ENCODE measurements at places on chromosomes 6 and 20.

DNA sequence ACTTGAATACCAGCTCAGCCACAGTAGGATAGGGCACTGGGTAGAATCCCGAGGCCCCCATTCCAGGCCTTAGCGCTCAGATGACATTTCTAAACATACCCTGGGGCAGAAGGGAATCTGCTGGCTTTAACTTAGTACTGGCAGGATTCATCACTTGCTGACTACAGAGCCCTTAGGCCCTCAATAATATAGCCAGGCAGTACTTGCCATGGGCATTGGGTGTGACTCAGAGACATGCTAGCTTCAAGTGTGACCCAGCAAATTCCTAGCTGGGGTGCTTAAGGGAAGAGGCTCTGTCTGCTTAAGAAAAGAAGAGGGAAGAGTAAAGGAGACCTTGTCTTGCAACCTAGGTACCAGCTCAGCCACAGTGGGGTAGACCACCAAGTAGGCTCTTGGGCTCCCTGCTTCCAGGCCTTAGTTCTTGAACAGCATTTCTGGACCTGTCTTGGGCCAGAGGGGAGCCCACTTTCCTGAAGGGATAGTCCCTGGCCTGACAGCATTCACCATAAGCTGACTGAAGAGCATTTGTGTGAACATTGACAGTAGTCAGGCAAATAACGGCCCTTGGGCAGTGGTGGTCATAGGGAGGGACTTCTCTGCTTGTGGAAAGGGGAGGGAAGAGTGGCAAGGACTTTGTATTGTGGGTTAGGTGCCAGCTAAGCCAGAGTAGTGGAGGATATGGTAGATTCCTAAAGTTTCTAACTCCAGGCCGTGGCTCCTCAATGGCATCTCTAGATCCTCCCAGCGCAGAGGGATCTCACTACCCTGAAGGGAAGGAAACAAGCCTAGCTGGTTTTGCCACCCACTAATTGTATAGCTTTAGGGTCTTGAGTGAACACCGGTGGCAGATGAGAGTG is 48.5 kb upstream of the HACE1 start:
- peaks cover 55% of the 10 kb centered on the region for H3K27me3 ChIP-seq
- H3K4me1 ChIP-seq, result no peaks in the 10 kb centered on the region
- no peak overlapping the region for H3K27ac ChIP-seq
- H3K36me3 ChIP-seq, result peaks cover 1% of the 10 kb centered on the region
- DNase-seq, result no peak

- no peak overlapping the region for H3K4me3 ChIP-seq
- H3K27ac ChIP-seq, result no peak overlapping the region
- no peaks in the 10 kb centered on the region for H3K36me3 ChIP-seq
- no peaks in the 10 kb centered on the region for H3K27me3 ChIP-seq
Measured at GRCh38 chr20:22815603-22816315, 219.4 kb upstream of the SSTR4 start.

DNA sequence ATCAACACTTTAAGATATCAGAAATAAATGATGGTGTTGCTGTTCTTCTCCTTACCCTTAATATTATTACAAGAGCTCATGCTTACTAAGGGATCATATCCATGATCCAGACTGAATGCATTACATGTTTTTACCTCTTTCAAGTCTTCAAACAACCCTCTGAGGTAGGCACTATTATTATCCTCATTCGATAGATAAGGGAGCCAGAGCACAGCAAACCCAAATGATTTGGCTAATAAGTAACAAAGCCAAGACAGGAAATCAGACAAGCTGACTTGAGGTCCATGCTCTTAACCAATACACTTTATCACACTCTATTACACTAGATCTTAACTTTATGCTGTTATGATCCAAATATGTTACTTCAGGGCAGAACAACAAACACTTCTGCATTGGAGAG is 145.9 kb downstream of the RALGAPA2 start:
- no peak overlapping the region for H3K4me3 ChIP-seq
- peaks cover 12% of the 10 kb centered on the region for H3K36me3 ChIP-seq
- no peak overlapping the region for H3K27ac ChIP-seq
- no peaks in the 10 kb centered on the region for H3K4me1 ChIP-seq
- no peaks in the 10 kb centered on the region for H3K27me3 ChIP-seq

DNA sequence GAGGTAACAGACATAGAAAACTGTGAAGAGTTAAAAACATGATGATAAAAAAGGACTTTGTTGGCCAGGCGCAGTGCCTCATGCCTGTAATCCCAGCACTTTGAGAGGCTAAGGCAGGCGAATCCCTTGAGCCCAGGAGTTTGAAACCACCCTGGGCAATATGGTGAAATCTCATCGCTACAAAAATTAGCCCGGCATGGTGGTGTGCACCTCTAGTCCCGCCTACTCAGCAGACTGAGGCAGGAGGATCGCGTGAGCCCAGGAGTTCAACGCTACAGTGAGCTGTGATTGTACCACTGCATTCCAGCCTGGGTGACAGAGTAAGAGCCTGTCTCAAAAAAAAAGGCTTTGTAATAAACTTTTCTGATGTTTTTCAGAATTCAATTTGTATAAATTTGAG is 60.1 kb downstream of the GFOD1 start:
- no peak for DNase-seq
- no peaks in the 10 kb centered on the region for H3K27me3 ChIP-seq
- peaks cover 61% of the 10 kb centered on the region for H3K4me1 ChIP-seq
- peak overlapping the region; percentile 89 for H3K27ac ChIP-seq

- H3K27ac ChIP-seq, result peak overlapping the region; percentile 3
- DNase-seq, result peak; percentile 46
- H3K4me1 ChIP-seq, result peaks cover 58% of the 10 kb centered on the region
- no peaks in the 10 kb centered on the region for H3K27me3 ChIP-seq
- H3K4me3 ChIP-seq, result no peak overlapping the region
Measured at GRCh38 chr6:109458774-109459531, 3.4 kb upstream of the MICAL1 start.

DNA sequence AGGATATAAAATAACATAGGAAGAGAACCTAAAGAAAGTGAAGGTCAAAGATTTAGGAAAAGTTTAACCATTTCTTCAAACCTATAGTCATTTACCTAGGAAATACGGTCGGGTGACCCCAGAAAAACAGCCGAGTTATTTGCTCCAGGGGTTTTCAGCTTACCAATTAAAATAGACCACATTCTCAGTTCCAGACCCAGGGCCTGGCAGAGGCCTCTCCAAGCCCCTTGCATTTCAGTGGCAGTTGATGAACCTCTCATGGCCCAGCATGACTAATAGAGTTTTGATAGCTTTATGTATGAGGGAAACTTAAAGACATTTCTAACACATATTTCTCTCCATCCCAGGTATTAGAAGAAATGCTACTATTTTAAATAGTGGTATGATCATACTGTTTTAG is 113.5 kb downstream of the OGFRL1 start:
- peaks cover 26% of the 10 kb centered on the region for H3K27me3 ChIP-seq
- no peak overlapping the region for H3K4me3 ChIP-seq
- no peaks in the 10 kb centered on the region for H3K4me1 ChIP-seq
- H3K36me3 ChIP-seq, result peaks cover 3% of the 10 kb centered on the region
- no peak overlapping the region for H3K27ac ChIP-seq

- H3K4me3 ChIP-seq, result no peak overlapping the region
- H3K36me3 ChIP-seq, result no peaks in the 10 kb centered on the region
- DNase-seq, result peak; percentile 38
- H3K27me3 ChIP-seq, result peaks cover 19% of the 10 kb centered on the region
Measured at GRCh38 chr6:87139236-87139635, 16.1 kb upstream of the ZNF292 start.

DNA sequence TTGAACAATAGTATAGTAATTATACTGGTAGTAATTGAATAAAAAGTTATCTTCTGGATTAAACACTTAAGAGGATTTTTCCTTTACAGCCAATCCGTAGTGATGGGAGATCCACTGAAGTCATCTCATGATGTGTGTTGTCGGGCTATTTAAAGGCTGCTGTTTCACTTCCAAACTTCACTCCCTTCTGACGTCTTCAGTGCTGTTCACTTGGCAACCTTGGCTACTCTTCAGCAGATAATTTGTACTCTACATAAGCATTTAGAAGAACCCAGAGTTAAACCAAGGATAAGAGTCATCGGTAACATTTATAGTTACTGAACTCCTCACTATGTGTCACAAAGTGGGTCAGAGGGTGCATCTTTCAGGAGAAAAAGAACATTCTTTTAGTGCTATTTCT is 179.1 kb upstream of the EYA4 start:
- H3K36me3 ChIP-seq, result no peaks in the 10 kb centered on the region
- no peak overlapping the region for H3K27ac ChIP-seq
- no peak overlapping the region for H3K4me3 ChIP-seq
- no peaks in the 10 kb centered on the region for H3K27me3 ChIP-seq

DNA sequence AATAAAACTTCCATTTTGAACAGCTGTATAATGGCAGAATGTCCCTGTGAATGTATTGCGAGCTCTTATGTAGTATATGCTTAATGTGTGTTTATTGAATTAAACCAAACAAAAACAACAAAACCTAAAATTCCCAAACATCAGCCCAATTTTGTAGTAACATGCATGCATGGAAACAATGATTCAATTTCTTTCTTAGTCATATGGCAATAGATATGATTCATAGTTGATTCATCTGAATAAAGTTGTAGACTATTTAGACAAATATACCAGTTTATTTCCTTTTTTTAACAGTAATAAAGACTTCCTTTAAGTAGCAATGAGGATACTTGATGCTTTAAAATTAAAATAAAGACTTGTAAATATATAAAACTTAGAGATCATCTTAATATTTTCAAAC is 670.6 kb downstream of the CD109 start:
- H3K4me1 ChIP-seq, result no peaks in the 10 kb centered on the region
- DNase-seq, result no peak
- no peak overlapping the region for H3K4me3 ChIP-seq

GRCh38 chr20:37999526-38000263 is 33.6 kb downstream of the TTI1 start:
- H3K27ac ChIP-seq, result no peak overlapping the region
- H3K36me3 ChIP-seq, result peaks cover 51% of the 10 kb centered on the region
- H3K27me3 ChIP-seq, result no peaks in the 10 kb centered on the region
- no peak overlapping the region for H3K4me3 ChIP-seq
- H3K4me1 ChIP-seq, result no peaks in the 10 kb centered on the region

- no peak for DNase-seq
- peaks cover 59% of the 10 kb centered on the region for H3K27me3 ChIP-seq
- no peak overlapping the region for H3K27ac ChIP-seq
- no peaks in the 10 kb centered on the region for H3K4me1 ChIP-seq
- H3K36me3 ChIP-seq, result no peaks in the 10 kb centered on the region
Measured at GRCh38 chr6:167295495-167296292, 4.6 kb downstream of the UNC93A start.

DNA sequence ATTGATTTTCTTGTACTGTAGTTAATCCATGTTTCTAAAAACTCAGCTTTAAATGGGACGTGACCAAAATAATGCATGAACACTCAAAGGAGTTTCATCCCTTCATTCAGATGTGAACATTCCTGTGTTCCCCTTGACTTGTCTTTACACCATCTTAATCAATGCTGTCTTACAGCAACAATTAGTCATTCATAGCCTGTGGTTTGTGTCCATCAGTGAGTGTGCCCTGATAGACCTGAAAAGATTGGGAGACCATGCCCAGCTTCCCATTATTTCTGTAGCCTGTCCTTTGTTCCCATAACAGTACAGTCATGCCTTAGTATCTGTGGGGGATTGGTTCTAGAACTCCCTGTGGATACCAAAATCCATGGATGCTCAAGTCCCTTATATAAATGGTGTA is 23.9 kb downstream of the NT5E start:
- no peak overlapping the region for H3K27ac ChIP-seq
- no peak for DNase-seq
- no peak overlapping the region for H3K4me3 ChIP-seq

- no peak for DNase-seq
- H3K27ac ChIP-seq, result no peak overlapping the region
- H3K4me3 ChIP-seq, result no peak overlapping the region
- H3K36me3 ChIP-seq, result peaks cover 3% of the 10 kb centered on the region
- H3K27me3 ChIP-seq, result no peaks in the 10 kb centered on the region
- H3K4me1 ChIP-seq, result peaks cover 30% of the 10 kb centered on the region
Measured at GRCh38 chr6:149061930-149062329, 255.6 kb upstream of the TAB2 start.

GRCh38 chr6:13526727-13527670 is 39.6 kb upstream of the GFOD1 start:
- H3K27me3 ChIP-seq, result no peaks in the 10 kb centered on the region
- no peak overlapping the region for H3K27ac ChIP-seq
- peaks cover 5% of the 10 kb centered on the region for H3K36me3 ChIP-seq
- no peak for DNase-seq
- no peaks in the 10 kb centered on the region for H3K4me1 ChIP-seq

GRCh38 chr6:88856566-88856965 is 106.9 kb downstream of the RNGTT start:
- H3K4me3 ChIP-seq, result no peak overlapping the region
- DNase-seq, result no peak
- peaks cover 8% of the 10 kb centered on the region for H3K36me3 ChIP-seq
- H3K27me3 ChIP-seq, result no peaks in the 10 kb centered on the region
- H3K27ac ChIP-seq, result no peak overlapping the region

GRCh38 chr6:168835991-168836390 is 395.0 kb downstream of the SMOC2 start:
- H3K27me3 ChIP-seq, result peaks cover 29% of the 10 kb centered on the region
- no peak for DNase-seq
- peaks cover 8% of the 10 kb centered on the region for H3K4me1 ChIP-seq

DNA sequence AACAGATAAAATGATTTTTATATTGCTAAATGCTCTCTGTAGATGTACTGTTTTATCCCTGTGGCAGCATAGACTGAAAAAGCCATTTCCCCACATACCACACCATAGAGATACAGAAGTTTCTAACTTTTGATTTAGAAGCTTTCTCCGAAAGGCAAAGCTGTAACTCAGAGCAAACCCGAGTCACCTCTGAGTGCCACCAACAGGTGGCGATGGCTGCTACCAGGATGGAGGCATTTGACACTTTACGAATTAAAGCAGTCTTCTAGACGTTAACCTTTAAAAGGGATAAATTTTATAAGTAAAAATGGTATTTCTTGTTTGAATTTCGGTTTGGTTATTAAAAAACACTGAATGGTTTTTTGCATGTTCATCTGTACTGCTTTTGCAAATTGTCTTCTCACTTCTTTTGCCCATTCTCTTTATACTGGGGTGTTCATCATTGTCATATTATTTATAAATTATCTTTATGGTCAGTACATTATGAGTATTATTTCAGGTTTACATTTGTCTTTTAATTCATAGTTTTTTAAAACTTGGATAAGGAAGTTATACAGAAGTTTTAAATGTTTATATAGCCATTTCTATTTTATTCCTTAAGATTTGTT is 201.0 kb upstream of the CEP162 start:
- H3K27me3 ChIP-seq, result no peaks in the 10 kb centered on the region
- DNase-seq, result no peak
- no peaks in the 10 kb centered on the region for H3K4me1 ChIP-seq
- no peak overlapping the region for H3K4me3 ChIP-seq
- no peak overlapping the region for H3K27ac ChIP-seq

GRCh38 chr6:75590370-75590769 is 11.3 kb upstream of the SENP6 start:
- H3K36me3 ChIP-seq, result no peaks in the 10 kb centered on the region
- no peaks in the 10 kb centered on the region for H3K27me3 ChIP-seq
- H3K4me3 ChIP-seq, result no peak overlapping the region
- no peak for DNase-seq
- no peak overlapping the region for H3K27ac ChIP-seq
- no peaks in the 10 kb centered on the region for H3K4me1 ChIP-seq

DNA sequence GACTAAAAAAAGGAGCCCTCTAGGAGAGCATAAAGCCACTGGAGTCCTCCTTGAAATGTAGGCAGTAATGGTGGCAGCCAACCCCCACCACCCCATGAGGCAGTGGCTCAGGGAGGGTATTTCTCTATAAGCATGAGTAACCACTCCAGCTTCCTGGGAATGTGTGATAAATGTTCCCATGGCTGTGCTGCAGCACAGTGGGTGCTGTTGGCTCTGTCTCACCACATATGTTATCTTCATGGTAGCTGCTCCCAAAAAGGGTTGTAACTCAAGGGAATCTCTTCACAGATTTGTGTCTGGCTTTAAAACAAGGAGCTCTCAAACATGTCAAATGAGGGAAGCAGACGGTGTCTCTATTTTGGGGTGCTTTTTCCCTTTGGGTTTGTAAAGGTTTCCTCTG is 7.5 kb upstream of the PHACTR1 start:
- H3K4me1 ChIP-seq, result no peaks in the 10 kb centered on the region
- no peaks in the 10 kb centered on the region for H3K27me3 ChIP-seq
